ENCODE measurements at places on chromosomes 16 and 17. TPM values are rescaled to one million over a fixed set of nuclear protein-coding genes. Genes with fewer than 3 reads are reported as not detected.

GRCh38 chr16:85025781-85026653, 1.6 kb upstream of the KIAA0513 start:
- H3K27ac ChIP-seq: peak overlapping the region; percentile 96
- no peaks in the 10 kb centered on the region for H3K36me3 ChIP-seq
- no peak overlapping the region for H3K4me3 ChIP-seq
- peaks cover 51% of the 10 kb centered on the region for H3K4me1 ChIP-seq
- H3K27me3 ChIP-seq: no peaks in the 10 kb centered on the region
- no peak for DNase-seq

DNA sequence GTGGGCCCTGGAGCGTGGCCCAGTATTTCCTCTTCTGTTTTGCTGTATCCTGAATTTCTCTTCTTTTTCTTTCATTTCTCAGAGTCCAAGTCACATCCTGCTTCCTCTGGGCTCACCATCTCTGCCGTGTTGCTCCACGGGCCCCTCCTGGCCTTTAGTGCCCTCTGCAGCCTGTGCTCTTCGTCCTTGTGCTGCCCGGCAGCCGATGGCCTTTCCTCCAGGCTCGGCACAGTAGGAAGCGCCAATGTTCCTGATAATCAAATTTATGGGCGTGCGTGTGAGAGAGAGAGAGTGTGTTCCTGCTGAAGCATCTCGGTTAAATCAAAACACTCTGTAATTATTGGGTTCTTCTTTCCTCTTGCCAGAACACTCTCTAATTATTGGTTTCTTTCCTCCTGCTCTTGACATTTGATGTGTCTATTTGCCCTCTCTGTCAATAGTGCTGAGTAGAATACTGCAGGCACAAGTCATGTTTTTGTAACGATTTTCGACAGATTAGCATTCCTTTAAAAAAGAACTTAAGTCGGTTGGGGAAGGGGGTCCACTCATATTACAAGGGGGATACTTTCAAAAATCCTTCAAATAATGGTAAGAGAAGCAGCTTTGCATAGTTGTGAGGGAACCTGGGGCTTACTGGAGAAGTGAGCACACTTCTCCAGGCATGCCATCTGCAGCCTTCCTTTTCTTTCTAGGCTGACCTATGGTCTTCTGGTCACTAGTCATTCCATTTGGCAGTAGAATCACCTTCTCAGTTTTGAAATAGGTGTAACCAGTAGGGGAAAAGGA, 126.6 kb downstream of the RPTOR start:
- H3K27ac ChIP-seq: no peak overlapping the region
- H3K4me3 ChIP-seq: no peak overlapping the region
- H3K4me1 ChIP-seq: peaks cover 3% of the 10 kb centered on the region
- no peaks in the 10 kb centered on the region for H3K36me3 ChIP-seq
- no peaks in the 10 kb centered on the region for H3K27me3 ChIP-seq

DNA sequence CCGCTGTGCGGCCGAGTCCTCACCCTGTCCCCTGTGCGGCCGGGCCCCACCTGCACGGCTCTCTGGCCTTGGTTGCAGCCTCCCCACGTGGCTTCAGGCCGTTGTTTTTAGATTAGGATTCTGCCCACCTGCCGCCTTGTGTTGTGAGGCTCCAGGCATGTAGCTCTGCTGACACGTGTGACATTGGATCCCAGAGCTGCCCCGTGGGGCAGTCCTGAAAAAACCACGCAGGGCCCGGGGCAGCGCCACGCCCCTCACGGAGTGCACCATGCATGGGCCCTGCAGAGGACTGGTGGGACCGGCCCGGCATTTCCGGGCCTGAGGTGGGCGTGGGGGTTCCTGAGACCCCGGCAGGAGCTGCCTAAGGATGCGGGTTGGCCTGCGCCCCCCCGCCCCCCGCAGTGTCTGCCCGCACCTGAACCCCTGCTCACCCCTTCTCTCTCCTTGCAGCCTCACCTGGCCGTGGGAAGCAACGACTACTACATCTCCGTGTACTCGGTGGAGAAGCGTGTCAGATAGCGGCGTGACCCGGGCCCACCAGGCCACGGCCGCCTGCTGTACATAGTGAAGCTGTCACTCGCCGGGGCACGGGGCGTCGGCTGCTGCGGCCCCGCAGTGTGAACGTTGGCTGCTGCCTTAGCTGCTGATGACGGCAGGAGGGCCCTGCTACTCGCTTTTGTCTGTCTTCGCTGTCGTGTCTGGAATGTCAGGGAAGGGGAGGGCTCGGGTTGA, 27.7 kb upstream of the CHMP6 start:
- peaks cover 9% of the 10 kb centered on the region for H3K27me3 ChIP-seq
- H3K4me3 ChIP-seq: no peak overlapping the region
- no peak for DNase-seq
- peaks cover 26% of the 10 kb centered on the region for H3K4me1 ChIP-seq
- H3K27ac ChIP-seq: no peak overlapping the region
- peaks cover 43% of the 10 kb centered on the region for H3K36me3 ChIP-seq

Gene G6PC1
- not detected for total RNA-seq

Gene NOXO1
- total RNA-seq: 4.2 TPM

GRCh38 chr16:11356573-11357331, 11.5 kb downstream of the RMI2 start:
- peak overlapping the region; percentile 83 for H3K27ac ChIP-seq
- DNase-seq: no peak
- H3K4me1 ChIP-seq: peaks cover 30% of the 10 kb centered on the region

Gene PRKCB
- total RNA-seq: 0.38 TPM

Gene PROCA1
- total RNA-seq: 0.64 TPM

DNA sequence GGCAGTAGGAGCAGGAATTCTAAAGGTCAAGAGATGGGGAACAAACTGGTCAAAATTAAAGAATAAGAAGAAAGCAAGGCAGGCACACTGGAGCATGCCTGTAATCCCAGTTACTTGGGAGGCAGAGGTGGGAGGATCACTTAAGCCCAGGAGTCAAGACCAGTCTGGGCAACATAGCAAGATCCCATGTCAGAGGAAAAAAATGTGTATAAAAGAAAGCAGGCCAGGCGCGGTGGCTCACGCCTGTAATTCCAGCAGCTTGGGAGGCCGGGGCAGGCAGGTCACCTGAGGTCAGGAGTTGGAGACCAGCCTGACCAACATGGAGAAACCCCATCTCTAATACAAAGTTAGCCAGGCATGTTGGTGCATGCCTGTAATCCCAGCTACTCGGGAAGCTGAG, 43.9 kb downstream of the ZNF207 start:
- no peak overlapping the region for H3K4me3 ChIP-seq
- H3K4me1 ChIP-seq: no peaks in the 10 kb centered on the region
- no peak for DNase-seq
- H3K36me3 ChIP-seq: no peaks in the 10 kb centered on the region
- H3K27me3 ChIP-seq: no peaks in the 10 kb centered on the region

GRCh38 chr17:38425744-38426143, 2.5 kb upstream of the ARHGAP23 start:
- peaks cover 40% of the 10 kb centered on the region for H3K4me1 ChIP-seq
- no peaks in the 10 kb centered on the region for H3K27me3 ChIP-seq
- H3K4me3 ChIP-seq: no peak overlapping the region
- no peak for DNase-seq
- no peaks in the 10 kb centered on the region for H3K36me3 ChIP-seq

DNA sequence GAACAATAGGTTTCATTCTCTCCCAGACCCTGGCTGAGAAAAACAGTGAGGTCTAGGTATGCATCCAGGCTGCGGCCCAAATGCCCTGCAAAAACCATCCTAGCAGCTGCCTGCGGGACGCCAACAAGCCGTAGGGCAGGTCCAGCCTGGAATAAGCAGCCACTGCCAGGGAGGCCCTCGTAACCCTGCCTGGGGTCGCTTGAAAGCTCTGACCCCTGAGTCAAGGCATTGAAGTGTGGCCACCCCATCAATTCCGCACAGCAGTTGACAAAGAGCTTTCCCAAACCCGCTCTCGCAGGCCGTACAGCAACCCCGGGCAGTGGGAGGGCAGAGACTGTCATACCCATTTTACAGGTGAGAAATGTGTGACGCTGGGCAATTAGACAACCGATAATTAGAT, 11.1 kb downstream of the TRPV1 start:
- no peak overlapping the region for H3K4me3 ChIP-seq
- H3K27me3 ChIP-seq: no peaks in the 10 kb centered on the region
- DNase-seq: no peak
- peaks cover 4% of the 10 kb centered on the region for H3K36me3 ChIP-seq

Gene ZNF205
- 13.9 TPM for total RNA-seq

Gene MMP2
- total RNA-seq: 155 TPM

Gene ABCC3
- total RNA-seq: 47.3 TPM

GRCh38 chr17:79979221-79979741, 56.4 kb downstream of the TBC1D16 start:
- H3K36me3 ChIP-seq: no peaks in the 10 kb centered on the region
- H3K4me3 ChIP-seq: no peak overlapping the region
- H3K4me1 ChIP-seq: peaks cover 3% of the 10 kb centered on the region
- no peak for DNase-seq
- no peak overlapping the region for H3K27ac ChIP-seq
- no peaks in the 10 kb centered on the region for H3K27me3 ChIP-seq

DNA sequence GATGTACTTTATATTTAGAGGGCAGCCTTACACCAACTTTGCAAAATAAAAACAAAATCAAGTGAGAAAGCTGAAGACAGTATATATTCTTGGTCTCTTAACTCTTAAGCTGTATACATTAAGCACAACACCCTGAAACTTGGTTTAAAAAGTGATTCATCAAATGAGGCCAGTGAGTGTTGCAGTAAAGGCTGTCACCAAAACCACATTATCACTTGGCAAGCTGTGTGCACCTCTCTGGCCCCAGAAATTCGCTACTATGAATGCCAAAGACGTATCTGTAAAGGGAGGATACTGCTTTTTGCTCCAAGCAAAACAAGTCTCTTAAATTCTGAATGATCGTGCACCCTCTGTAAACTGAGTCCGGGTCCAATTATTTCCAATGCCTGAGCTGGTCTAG, 163.9 kb downstream of the ZFHX3 start:
- no peaks in the 10 kb centered on the region for H3K27me3 ChIP-seq
- no peak for DNase-seq
- H3K27ac ChIP-seq: no peak overlapping the region
- no peaks in the 10 kb centered on the region for H3K36me3 ChIP-seq
- H3K4me1 ChIP-seq: no peaks in the 10 kb centered on the region

DNA sequence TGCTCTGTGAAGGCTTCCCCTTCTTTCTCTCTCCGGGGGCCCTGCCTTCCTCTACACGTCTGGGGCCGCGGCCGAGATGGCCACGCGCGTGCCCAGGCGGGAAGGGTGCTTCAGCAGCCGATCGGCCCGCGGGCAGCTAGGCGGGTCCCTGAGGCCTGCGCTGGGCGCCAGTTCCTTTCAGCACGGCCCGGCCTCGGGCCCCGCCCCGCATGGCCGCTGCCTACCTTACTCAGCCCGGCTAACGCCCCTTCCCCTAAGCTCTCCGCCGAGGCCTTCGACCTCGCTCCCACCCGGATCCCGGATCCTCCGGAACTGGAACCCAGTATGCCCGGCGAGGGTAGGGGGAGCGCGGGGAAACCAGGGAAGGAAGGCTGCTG, 335 bp downstream of the TMEM11 start:
- H3K27ac ChIP-seq: peak overlapping the region; percentile 96
- H3K27me3 ChIP-seq: no peaks in the 10 kb centered on the region
- H3K4me3 ChIP-seq: peak overlapping the region; percentile 94
- H3K36me3 ChIP-seq: peaks cover 22% of the 10 kb centered on the region
- H3K4me1 ChIP-seq: peaks cover 42% of the 10 kb centered on the region

Gene IL34
- 3.2 TPM for total RNA-seq

Gene SPAG9
- 42.3 TPM for total RNA-seq

- no peaks in the 10 kb centered on the region for H3K27me3 ChIP-seq
- no peak overlapping the region for H3K27ac ChIP-seq
- H3K36me3 ChIP-seq: peaks cover 22% of the 10 kb centered on the region
- H3K4me3 ChIP-seq: no peak overlapping the region
- DNase-seq: no peak
- H3K4me1 ChIP-seq: peaks cover 5% of the 10 kb centered on the region
Observed at GRCh38 chr17:77498091-77498741, 357.4 kb downstream of the SEC14L1 start.

- H3K4me1 ChIP-seq: no peaks in the 10 kb centered on the region
- H3K4me3 ChIP-seq: no peak overlapping the region
- H3K27ac ChIP-seq: no peak overlapping the region
- no peaks in the 10 kb centered on the region for H3K36me3 ChIP-seq
Observed at GRCh38 chr17:53186001-53186400, 636.7 kb upstream of the KIF2B start.

- H3K36me3 ChIP-seq: no peaks in the 10 kb centered on the region
- H3K27ac ChIP-seq: no peak overlapping the region
- H3K4me1 ChIP-seq: peaks cover 77% of the 10 kb centered on the region
- H3K27me3 ChIP-seq: no peaks in the 10 kb centered on the region
- DNase-seq: no peak
Observed at GRCh38 chr17:976312-976711, 3.3 kb downstream of the NXN start.
